Activated naive CD8-positive, alpha-beta T cell treated with anti-CD3 and anti-CD28 coated beads, Interleukin-2, amount 50 U/mL, for 24 hours (primary cell): ENCODE measurements at places on chromosomes 2 and 18.

- DNase-seq: no peak
Measured at GRCh38 chr18:1840878-1841277, 730.4 kb downstream of the METTL4 start.

DNA sequence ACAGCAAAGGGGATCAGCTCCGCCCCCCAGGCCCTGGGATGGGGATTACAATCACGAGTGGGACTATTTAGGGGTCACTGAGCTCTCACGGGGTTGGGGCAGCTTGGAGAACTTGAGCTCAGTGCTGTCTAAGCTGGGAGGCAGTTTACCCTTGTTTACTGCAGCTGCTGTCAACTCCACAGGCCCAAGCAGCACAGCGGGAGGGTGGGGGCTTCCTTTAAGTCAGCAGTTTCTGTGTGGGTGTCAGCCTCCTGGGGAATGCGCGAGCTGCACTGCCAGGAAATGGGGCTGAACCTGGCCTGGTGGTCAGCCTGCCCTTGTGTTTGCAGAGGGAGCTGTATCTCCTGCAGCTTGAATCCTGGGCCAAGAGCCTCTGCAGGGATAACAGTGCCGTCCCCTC is 29.8 kb downstream of the TOGARAM2 start:
- DNase-seq: peak; percentile 47

- DNase-seq: no peak
Measured at GRCh38 chr2:207286106-207286505, 120.4 kb upstream of the KLF7 start.

DNA sequence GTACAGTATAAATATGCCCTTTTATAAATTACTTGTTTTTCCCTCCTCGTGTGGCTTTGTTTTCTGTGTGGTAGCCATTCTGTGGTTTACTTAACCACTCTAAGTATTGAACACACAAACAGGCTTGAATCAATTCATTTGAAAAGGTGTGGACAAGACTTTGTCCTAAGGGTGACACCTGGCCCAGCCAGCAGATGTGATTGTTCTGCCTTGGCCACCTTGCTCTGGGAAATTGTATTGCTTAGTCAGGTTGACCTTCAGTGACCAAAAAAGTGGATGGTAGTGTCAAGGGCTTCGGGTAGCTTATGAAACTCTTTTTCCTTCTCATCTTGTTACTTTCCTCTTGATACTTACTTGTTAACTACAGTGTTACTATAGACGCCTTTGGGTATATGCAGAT is 61.9 kb downstream of the DGKD start:
- no peak for DNase-seq

DNA sequence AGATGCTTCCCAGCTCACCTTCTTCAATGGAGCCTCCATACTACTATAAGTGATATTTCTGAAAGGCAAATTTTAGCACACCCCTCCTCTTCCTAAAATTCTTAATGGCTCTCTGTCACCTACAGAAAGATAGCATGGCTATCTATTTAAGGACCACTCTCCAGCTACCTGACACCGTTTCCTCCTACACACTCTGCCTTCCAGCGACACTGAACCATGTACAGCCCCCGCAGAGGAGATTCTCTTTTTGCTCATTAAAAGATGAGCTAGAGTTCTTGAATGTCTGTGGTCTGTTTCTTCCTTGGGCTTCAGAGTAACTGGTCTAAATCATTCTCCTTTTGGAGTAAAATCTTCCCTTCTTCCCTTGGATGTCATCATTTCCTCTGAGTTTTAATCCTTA is 38.4 kb upstream of the GAREM1 start:
- no peak for DNase-seq

- DNase-seq: no peak
Measured at GRCh38 chr2:239779584-239779983, 245.6 kb downstream of the NDUFA10 start.

GRCh38 chr2:47728551-47728950 is 54.4 kb upstream of the MSH6 start:
- DNase-seq: no peak
